BE2C (cell line): ENCODE measurements at places on chromosomes 11 and 22.
A peak's percentile ranks its signal among the peaks of the same experiment; 100 is the strongest.

DNA sequence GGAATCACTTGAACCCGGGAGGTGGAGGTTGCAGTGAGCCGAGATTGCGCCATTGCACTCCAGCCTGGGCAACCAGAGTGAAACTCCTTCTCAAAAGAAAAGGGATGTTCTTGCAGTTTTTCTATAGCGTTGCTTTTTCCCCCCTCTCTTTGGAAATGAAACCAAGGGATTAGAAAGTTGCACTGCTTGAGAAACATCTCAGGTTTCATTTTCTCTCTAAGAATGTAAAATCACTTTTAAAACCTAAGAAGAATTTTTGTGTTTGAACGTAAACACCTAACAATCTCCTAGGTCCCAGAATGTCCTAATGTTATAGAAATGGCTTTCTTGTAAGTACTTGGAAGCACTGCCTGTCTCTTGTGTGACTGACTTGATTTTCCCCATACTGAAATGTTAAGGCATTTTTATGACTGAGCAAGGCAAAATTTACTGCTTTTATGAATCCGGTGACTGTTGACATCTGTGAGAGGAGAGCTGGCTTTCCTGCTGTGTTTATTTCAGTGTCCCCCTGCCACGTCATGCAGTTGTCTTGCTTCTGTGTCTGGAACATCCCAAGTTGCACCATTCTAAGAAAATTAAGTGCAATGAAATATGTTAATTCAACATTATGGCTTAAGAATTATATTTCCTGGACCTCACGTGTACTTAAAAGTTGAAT is 37.7 kb downstream of the NF2 start:
- DNase-seq = no peak

DNA sequence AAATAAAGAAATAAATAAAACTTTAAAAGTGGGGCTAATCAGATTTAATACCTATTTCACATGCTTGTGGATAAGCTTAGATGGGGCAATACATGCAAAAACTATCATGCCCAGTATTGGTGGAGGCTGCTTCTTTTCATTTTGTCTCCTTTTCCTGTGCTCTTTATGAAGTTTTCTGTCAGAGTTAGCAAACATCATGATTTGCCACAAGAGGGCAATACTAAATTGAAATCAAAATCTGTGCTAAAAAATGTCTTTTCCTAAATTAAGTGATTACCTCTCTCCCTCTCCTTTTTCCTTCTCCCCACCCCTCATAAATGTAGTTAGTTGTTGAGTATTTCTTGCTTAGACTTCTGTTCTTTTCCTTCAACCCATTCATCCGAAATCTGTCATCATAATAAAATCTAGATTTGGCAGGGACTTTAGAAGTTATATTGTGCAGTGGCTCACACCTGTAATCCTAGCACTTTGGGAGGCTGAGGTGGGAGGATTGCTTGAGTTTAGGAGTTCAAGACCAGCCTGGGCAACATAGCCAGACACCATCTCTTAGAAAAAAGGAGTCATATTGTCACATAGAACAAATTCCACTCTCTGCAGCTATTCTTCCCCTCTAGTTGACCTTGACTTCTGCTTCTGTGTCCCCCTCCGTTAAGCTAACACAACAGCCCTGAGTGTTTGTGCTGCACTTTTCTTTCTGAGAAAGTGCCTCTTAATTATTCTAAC is 4.7 kb upstream of the ARHGAP42 start:
- DNase-seq = no peak

DNA sequence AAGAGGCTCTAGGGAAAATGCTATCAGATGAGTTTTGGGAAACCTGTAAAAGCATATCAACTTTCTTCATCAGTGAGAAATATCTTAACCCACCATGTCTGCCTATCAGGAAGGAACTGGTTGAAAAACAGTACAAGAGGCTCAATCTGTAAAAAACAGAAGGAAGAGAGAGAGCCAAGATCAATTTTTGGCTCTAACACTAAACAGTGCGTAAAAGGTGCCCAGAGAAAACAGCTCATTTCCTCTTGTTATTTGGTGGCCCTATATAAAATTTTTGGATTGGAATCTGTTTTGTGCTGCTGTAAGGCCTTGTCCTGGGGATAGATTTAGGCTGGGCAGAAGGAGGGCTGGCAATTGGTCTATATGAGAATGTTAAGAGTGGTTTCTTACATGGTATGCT is 12.1 kb downstream of the MS4A2 start:
- no peak for DNase-seq

DNA sequence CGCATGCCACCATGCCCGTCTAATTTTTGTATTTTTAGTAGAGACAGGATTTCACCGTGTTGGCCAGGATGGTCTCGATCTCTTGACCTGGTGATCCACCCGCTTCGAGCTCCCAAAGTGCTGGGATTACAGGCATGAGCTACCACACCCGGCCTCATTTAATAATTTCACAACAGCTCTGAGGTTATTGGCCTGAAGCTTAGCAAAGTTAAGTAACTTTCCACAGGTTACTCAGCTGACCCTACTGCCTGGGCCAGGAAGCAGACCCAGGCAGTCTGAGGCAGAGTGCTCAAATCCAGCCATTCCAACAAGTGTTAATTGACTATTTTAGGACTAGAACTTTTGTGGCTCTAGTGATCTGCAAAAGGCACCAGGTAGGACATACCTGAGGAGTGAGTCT is 52.2 kb upstream of the L3MBTL2 start:
- no peak for DNase-seq

DNA sequence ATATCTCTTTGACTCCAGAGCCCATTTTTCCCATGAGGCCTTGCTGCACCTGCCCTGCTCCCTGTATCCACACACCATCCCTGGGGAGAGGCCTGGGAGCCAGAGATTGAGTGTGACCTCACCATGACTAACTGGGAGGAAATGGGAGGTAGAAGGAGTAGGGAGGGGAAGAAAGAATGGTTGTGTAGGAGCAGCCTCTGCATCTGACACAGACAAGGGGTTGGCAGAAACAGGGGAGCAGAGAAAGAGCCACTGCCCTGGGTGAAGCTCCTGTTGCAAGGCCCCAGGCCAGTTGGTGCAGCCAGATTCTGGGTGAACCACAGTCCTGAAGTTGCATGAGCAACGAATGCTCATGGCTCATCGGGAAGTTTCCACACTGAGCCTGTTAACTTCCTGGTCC is 32.4 kb downstream of the POU2F3 start:
- DNase-seq = peak; percentile 41

- DNase-seq = no peak
Measured at GRCh38 chr22:45524157-45524556, 21.5 kb downstream of the FBLN1 start.

DNA sequence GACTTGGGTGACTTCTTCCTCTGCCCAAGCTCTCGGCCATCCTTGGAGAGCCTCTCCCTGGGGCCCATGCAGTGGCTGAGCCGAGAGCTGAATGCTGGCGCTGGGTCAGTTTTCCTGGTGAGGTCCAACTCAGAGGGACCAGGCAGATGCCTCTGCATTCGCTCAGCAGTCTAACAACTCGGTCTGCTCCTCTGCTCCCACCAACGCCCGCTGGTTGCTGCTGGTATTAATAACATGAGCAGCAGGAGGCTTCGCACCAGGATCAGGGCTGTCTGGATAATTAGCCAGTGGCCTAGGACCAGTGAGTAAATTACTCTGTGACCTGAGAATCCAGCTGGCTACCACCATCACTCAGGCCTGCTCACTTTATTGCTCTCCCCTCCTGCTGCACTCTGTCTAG is 77.7 kb upstream of the FAM181B start:
- DNase-seq = no peak

DNA sequence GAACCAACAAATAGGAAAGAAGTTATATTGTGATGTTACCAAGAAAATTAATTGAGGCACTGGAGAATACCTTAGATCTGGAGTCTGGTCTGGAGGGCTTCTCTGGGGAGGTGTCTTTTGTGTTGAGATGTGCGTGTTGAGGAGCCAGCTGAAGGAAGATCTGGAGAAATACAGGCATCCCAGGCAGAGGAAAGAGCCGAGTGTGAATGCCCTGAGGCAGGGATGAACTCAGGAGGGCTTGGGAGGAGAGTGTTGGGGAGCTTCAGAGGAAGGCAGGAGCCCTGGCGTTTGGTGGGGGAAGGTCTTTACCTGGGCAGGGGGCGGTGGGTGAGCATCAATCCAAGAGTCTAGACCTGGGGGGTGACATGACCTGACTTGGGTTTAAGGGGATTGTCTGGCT is 13.1 kb downstream of the SYNGR1 start:
- no peak for DNase-seq

DNA sequence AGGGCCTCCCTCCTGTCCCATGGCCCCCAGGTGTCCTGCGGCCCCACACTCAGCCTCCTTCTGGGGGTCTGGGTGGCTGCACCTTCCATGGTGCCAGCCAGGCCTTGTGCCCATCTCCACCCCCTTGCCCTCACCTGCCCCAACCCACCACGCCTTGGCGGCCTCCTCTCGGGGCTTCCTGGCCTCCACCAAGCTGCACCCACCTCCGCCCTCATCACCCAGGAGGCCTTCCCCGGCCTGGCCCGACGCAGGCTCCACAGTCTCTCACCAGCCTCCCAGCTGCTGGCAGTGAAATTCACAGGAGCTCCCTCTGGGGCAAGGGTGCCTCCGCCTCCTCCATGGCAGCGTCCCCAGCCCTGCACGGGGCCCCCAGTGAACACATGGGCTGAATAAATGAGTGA is 35.9 kb upstream of the WNT7B start:
- DNase-seq = no peak
